Right renal pelvis (tissue), 4 donors: ENCODE measurements at places on chromosomes 11 and 22.

- no peak for DNase-seq
Measured at GRCh38 chr11:26580929-26581328, 8.9 kb upstream of the MUC15 start.

DNA sequence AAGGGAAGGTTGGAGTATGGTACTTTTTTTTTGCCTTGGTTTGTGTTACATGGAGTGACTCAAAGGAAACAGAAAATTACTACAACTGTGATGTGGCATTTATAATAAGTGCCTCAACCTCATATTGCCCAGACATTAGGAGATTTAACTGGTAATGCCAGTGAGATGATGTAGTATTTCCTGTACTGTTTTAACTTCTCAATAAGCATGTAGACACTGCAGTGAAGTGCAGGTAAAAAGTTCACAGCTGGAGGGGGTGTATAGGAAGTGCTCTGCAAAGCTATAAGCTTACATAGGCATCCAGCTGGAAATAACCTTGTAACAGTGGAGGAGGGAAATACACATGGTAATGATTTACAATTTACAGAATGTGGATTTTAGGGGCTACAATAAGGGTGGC is 138.2 kb upstream of the MTMR2 start:
- DNase-seq: no peak

- no peak for DNase-seq
Measured at GRCh38 chr22:46058091-46058420, 81.1 kb upstream of the WNT7B start.

DNA sequence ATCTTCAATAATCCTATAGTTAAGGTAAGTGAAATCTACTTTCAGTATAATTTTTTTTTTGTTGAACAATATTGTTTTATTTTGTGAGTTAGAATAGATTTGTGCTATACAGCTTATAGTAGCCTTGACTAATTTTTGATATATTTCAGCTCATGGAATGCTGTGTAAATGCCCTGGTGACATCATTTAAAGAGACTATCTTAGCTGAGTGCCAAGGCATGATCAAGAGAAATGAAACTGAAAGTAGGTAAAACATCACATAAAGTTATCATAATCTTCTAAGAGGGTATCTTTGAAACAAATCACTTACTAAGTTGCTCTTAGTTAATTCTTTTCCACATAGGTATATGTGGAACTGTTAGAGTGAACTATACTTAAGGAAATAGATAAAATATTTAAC is 51.4 kb upstream of the ACAT1 start:
- DNase-seq: no peak

DNA sequence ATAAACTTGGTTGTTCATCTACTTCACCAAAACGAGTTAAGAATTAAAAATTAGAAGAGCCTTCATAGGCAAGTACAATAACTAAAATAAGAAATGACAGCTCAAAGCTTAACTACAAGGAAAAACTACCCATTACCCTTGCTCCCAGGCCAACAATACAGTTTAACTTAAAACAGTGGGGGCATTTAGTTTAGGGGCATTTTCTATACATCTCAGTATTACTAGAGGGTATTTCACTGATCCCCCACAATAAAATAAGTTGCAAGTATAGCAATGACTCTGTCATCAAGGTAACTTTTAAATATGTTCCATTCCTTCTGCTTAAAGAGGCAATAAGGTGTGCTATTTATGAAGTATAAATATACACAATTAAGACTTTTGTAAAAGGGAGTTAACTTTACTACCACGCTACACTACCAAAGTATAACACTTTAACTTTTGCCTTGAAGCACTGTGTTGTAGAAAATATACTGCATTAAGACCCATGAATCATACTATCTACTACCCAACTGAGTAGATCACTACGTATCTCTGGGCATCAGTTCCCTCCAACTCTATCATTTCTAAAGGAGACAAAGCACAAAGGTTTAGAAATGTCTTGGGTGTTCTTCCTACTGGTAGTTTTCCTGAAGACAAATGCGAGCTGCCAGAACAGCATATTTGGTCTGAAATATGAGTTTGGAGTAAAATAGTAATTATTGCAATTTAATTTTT is 29.8 kb downstream of the CHORDC1 start:
- DNase-seq: no peak

GRCh38 chr11:14774721-14775120 is 117.3 kb downstream of the CYP2R1 start:
- DNase-seq: no peak

DNA sequence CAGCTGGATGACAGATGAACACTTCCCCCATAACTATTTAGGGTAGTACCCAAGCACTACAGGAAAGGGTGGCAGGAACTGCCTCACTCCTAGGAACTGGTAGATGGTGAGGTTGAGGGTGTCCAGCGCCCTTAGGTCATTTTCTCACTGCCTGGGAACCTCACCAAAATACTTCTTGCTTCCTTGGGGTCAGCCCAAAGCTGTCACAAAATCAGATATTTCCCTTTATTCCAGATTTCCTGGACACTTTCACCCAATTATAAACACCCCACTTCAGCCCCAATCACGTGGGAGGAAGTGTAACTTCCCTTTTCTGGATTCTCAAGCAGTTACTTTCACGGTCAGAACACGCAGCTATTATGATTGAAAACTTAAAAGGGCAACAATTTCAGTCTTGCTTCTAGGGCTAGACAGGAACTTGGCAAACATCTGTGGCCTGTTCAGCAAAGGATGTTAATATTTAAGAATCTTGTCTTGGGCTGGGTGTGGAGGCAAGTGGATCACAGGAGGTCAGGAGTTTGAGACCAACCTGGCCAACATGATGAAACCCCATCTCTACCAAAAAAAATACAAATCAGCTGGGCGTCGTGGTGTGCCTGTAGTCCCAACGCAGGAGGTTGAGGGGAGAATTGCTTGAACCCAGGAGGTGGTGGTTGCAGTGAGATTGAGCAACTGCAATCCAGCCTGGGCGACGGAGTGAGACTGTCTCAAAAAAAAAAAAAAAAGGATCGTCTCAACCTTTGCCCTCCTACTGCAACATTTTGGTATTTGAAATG is 4.0 kb downstream of the FTH1 start:
- no peak for DNase-seq
